ENCODE measurements at places on chromosomes 16 and 17.

DNA sequence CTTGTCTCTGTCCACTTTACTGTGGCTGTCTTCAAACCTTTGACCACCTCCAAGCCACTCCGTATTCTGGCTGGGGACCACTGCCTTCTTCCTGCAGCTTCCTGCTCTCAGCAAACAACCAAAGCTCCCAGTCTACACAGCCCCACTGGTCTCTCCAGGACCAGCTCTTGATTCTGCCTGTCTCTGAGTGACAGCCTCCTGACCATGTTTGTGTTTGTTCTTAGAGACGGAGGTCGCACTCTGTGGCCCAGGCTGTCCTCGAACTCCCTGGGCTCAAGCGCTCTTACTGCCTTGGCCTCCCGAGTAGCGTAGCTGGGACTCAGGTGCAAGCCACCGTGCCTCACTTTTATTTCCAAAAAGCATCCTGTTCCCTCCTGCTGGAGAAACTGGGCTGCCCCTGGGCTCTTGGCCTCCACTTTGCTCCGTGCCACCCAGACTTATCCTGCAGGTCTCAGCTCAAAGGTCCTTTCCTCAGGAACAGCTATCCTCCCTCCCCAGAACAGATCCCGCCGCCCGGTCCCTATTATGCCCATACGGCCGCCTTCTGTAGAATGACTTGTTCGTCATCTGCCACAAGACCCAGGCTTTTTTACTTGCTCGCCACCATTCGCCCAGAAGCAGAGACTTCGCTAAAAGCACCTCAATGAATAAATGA is 9.1 kb downstream of the MNT start:
- no peak for DNase-seq

DNA sequence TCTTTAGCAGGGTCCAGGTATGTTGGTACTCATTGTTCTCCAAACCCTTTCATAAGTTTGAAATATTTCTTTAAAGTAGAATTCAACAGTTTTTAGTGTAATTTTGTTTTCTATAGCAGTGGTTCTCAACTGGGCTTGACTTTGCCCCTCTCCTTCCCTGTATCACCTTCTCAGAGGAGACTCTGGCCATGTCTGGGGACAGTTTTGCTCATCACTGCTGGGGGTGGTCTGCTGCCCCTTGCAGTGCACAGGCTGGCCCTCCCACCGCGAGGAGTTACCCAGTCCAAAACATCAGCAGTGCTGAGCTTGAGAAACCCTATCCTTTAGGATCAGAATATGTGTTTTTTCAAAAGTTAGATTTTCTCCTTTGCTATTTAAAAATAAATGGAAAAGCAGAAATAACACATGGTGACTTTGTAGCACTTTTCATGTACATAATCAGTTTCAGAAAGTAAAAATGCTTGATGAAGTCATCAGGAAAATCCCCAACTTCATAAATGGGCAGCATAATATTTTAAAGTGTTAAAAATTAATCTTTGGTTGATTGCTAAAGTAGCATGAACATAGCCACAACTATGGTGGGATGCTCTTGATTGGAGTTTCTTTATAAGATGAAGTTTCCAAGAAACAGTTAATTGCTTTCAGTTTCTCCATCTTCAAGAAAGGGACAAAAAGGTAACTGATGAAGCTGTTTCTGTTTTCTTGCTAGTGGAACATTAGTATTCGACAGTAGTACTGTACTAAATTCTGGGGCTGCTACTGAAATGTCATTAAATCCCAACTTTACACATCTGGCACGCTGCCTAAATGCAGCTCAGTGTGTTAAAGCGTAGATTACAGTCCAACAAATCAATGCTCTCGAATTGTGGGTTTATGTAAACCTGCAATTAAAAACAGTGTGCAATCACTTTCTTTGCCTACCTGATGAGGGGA is 70.3 kb downstream of the NETO2 start:
- DNase-seq = no peak

DNA sequence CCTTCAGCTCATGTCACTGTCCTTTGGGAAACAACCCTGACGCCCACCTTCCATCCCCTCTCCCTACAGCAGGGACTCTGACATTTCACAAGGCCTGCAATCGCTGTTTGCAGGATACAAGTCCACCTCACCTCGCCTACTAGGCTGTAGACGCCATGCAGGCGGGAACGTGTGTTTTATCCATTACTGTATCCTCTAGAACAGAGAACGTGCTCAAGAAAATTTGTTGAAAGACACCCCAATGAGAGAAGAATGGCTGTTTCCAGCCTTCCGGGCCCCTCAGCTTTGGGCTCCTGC is 1.5 kb upstream of the TTYH2 start:
- DNase-seq = no peak

DNA sequence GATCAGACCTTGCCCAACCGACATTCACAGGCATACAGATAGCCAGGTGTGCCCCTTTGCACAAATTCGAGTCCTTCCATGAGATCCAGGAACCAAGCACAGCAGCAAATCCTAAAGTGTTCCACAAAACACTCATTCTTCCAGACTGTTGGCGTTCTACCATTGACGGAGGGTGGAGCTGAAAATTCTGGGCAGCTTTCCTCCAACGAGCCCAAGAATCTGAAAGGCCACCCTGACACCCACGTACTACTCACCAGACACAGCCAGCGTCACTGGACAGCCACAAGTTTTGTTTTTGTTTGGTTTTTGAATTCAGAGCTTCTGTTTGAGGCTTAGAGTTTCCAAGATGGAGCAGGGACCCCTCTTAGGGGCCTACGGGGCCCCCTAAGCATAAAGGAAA is 83.8 kb downstream of the PMP22 start:
- no peak for DNase-seq

DNA sequence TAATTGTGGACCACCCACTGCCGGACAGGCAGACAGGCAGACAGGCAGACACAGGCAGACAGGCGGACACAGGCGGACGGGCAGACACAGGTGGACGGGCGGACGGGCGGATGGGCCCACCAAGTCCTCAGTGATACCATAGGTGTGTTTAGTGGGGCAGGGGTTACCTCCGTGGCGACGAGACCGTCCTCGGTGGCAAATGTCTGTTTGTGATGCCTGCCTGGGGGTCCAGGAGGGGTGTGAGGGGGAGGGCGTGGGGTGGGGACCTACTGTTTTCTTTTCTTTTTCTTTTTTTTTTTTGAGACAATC is 76.7 kb downstream of the RTN4RL1 start:
- no peak for DNase-seq

- no peak for DNase-seq
Measured at GRCh38 chr16:19338335-19338734, 52.8 kb downstream of the CLEC19A start.

GRCh38 chr17:29682054-29682453 is 59.3 kb upstream of the CORO6 start:
- DNase-seq = no peak

GRCh38 chr17:35766903-35767510 is 6.3 kb downstream of the C17orf50 start:
- no peak for DNase-seq

GRCh38 chr17:47889734-47890529 is 6.1 kb upstream of the SP2 start:
- DNase-seq = peak; percentile 64

GRCh38 chr16:47136099-47136842 is 7.5 kb downstream of the NETO2 start:
- DNase-seq = no peak

GRCh38 chr16:6835516-6835915 is 497.1 kb upstream of the RBFOX1 start:
- no peak for DNase-seq

- DNase-seq = peak; percentile 25
Measured at GRCh38 chr17:6069539-6070429, at the start of gene WSCD1. WSCD1 (plus strand) TSS chr17:6070379; CDS start chr17:6080659, 10,280 bp downstream.

DNA sequence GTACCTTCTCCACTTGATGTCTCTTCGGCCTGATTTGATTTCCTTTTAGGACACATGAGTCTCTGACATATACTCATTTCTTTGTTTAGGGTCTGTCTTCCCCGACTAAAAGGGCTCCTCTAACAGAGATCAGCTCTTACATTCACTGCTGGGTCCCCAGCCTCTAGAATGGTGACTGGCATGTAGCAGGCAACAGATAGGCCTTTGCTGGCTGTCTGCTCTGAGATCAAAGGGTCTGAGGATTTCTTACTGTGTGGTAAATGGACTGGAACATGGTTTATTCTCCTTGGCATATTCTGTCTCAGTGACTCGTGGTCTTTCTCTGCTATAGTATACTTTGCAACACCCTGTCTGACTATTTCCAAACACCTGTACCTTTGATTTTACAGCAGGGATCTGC is 16.7 kb downstream of the DNAAF1 start:
- no peak for DNase-seq

GRCh38 chr16:69662901-69663300 is 63.5 kb downstream of the NQO1 start:
- DNase-seq = no peak

DNA sequence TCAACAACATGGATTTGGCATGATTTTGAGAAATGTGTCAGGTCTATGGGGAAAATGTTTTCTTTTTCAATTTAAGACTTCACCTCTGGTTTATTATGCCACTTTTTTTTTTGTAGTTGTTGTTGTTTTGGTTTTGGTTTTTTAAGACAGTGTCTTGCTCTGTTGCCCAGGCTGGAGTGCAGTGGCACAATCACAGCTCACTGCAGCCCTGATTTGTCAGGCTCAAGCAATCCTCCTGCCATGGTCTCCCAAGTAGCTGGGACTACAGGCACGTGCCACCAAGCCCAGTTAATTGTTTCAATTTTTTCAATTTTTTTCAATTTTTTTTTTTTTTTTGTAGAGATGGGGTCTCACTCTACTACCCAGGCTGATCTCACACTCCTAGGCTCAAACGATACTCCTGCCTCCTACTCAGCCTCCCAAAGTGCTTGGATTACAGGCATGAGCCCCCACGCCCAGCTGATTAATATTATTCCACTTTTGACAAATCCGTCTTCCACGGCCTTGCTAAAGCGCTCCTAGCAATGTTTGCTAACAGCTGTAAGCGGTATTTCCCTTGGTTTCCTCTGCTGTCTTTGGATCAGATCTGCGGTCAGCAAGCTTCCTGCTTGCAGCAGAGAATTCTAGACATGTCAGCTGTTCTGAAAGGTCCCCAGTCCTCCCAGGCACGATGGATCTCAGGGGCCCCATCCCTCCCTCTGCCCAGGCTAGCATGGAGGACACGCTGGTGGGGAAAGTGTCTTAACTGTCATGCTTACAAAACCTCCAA is 7.0 kb upstream of the MILR1 start:
- DNase-seq = no peak

DNA sequence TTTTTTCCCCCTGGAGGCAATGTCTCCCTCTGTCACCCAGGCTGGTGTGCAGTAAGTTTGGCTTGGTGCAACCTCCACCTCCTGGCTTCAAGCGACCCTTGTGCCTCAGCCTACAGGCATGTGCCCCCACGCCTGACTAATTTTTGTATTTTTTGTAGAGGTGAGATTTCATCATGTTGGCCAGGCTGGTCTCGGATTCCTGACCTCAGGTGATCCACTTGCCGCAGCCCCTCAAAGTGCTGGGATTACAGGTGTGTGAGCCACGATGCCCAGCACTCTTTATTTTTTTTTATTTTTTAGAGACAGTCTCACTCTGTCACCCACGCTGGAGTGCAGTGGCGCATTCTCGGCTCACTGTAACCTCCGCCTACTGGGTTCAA is 113.2 kb downstream of the ABCC6 start:
- no peak for DNase-seq

DNA sequence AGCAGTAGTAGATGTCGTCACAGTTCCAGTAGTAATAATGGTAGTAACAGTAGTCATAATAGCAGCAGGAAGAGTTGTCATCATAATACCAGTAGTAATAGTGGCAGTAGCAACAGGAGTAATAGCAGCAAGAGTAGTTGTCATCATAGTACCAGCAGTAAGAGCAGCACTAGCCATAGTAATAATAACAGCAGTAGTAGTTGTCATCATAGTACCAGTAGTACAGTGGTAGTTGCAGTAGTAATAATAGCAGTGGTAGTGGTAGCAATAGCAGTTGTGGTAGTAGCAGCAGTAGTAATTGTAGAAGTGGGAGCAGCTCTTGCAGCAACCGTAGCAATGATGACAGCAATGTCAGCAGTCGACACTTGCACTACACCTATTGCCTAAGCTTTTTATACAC is 502.8 kb downstream of the HS3ST4 start:
- DNase-seq = no peak

- DNase-seq = no peak
Measured at GRCh38 chr17:51245535-51245934, 14.3 kb downstream of the MBTD1 start.

DNA sequence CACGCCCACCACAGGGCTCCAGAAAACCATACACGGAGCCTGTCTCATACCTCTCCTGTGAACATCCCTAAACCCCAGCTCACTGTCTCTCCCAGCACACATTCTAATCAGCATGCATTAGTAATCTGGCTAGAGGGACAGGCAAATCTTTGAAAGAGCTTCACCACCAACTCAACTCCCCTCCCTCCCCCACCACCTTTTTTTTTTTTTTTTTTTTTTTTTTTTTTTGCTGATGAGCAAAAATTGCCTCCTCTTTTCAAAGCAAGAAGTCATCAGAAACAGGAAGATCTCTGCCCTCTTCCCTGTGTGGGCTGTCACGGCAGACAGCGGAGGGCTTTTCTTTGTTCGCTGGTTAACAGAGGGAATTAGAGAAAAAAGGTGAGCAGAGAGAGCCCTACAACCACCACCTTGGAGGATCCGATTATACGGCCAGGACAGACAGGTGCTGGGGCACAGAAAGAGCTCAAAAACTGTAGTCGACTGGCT is 19.9 kb downstream of the GAS7 start:
- no peak for DNase-seq

- DNase-seq = no peak
Measured at GRCh38 chr16:53511403-53512280, 8.6 kb upstream of the AKTIP start.

- DNase-seq = no peak
Measured at GRCh38 chr16:6193718-6194117, 1096.1 kb upstream of the EEF2KMT start.

GRCh38 chr17:41735744-41736143 is 1.3 kb upstream of the HAP1 start:
- no peak for DNase-seq

DNA sequence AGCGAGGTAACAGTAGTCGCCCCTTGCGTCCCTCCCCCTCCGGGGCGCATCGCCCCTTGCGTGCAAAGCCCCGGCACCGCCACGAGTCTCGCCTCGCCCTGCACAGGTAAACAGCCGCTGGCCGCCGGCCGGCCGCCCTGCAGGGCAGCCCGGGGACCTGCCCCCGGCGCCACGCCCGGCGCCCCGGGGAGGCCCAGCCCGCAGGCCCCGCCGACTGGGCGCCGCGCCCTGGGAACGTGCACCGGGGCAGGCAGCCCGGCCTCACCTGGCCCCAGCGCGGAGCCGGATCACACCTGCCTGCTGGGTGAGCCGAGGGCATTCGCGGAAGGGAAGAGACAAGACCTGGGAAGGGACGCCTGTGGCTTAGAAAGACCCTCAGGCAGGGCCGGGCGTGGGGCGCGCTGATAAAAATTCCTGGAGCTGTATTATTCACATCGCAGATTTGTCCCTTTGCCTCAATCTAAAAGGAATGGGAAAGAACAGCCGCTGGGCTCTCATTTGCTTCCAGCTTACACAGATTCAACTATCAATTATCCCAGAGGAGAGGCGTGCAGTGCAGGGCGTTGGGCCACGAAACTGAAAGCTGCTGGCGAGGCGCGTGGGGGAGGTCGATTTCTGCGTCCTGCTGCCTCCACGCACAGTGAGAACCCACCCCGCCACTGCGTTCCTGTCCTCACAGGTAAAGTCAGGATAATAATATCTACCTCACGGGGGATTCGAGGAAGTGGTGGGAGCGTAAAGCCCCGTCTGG is 451.9 kb downstream of the SLC39A11 start:
- DNase-seq = no peak

Data from NCI-H1105 (cell line).